ENCODE measurements at places on chromosomes 11 and 22. TPM values are rescaled to one million over a fixed set of nuclear protein-coding genes. Genes with fewer than 3 reads are reported as not detected.

The TPBGL gene
- total RNA-seq = 0.11 TPM

The MED17 gene
- 36.2 TPM for total RNA-seq

The MAPK8IP2 gene
- total RNA-seq = 19.8 TPM

The HEPHL1 gene
- not detected for total RNA-seq

The MRGPRX4 gene
- 0.20 TPM for total RNA-seq

The USH1C gene
- total RNA-seq = 5.3 TPM

The TEX54 gene
- total RNA-seq = not detected

The SHISAL1 gene
- 11.3 TPM for total RNA-seq

The OVOL1 gene
- not detected for total RNA-seq

The NFAM1 gene
- total RNA-seq = 1.5 TPM

The OR2AG2 gene
- 0.30 TPM for total RNA-seq

The APOL4 gene
- total RNA-seq = 10.8 TPM

The TMEM86A gene
- 4.9 TPM for total RNA-seq

The ISX gene
- not detected for total RNA-seq

The HBD gene
- 1.2 TPM for total RNA-seq

The IL18 gene
- 18.2 TPM for total RNA-seq

The UPK3A gene
- total RNA-seq = 0.28 TPM

The GNAZ gene
- total RNA-seq = 46.5 TPM

Measured in spinal cord (tissue), 10 donors.